Hematopoietic multipotent progenitor cell treated with erythropoietin and hydrocortisone succinate and interleukin-3 and kit ligand, for 8 days (in vitro differentiated cells): ENCODE measurements at places on chromosomes 1 and 21.

- DNase-seq = no peak
These were observed 2.0 kb downstream of the CD1B start for GRCh38 chr1:158329300-158329699.

DNA sequence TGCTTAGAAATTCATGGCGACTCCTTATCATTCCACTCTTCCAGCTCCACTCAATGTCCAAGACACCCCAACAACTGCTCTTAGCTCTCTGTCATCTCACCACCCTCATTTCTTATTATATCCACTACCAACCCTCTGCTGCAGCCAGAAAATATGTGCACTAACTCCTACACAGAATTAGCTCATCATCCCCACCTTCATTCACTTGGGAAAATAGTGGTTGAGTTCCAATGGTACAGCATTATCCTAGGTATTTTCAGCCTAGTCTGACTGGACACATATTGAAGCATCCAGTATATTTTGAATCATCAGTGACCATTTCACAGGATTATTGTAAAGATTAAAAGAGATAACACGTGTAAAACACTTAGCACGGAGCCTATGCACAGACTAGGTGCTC, 16.7 kb upstream of the VSIG8 start:
- DNase-seq = no peak

DNA sequence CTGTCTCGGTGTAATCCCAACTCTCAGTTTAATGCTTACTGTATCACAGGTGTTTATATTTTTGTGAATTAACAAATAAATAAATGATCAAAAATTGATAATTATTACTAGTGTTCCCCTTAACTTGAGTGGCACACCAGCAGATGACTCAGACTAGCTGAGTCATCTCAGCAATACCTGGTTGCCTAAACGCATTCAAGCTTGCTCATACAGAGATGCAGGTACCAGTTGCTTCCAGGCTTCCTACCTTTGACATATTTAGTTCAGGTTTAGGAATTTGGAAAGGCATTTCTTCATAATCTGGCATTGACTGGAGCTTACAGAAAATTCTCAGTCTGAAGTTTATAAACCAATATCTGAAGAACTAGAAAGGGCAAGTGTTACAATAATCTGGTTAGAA, 78.9 kb upstream of the LMO4 start:
- no peak for DNase-seq

DNA sequence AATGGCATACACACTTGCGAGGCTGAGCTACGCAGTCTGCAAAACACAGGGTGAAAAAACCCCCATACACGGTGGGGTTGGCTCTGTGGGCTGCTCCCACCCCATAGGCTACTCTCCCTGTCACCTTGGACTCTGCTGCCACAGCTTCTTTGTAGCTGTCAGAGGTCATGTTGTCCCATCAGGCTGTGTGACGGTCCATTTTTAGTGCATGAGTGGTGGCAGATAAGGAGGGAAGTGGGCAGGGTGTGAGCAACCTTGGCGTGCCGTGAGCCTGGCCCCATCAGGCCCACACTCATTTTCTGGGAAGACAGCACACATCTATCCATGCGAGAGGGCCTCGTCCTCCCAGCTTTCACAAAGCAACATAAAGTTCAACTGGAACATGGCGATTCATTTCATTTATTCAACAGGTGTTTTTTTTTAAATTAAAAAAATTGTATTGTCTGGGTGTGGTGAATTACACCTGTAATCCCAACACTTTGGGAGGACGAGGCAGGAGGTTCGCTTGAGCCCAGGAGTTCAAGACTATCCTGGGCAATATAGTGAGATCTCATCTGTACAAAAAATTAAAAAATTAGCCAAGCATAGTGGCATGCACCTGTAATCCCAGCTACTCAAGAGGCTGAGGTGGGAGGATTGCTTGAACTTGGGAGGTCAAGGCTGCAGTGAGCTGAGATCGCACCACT, 9.5 kb downstream of the GPR137B start:
- peak; percentile 16 for DNase-seq

- DNase-seq = no peak
These were observed 39.9 kb downstream of the COP1 start for GRCh38 chr1:176167210-176167609.

GRCh38 chr1:64497088-64497883, 27.4 kb downstream of the CACHD1 start:
- no peak for DNase-seq
